NCI-H2081 treated with DMSO at 0.1 percent for 48 hours (cell line): ENCODE measurements at places on chromosomes 4 and X.
A peak's percentile ranks its signal among the peaks of the same experiment; 100 is the strongest.

DNA sequence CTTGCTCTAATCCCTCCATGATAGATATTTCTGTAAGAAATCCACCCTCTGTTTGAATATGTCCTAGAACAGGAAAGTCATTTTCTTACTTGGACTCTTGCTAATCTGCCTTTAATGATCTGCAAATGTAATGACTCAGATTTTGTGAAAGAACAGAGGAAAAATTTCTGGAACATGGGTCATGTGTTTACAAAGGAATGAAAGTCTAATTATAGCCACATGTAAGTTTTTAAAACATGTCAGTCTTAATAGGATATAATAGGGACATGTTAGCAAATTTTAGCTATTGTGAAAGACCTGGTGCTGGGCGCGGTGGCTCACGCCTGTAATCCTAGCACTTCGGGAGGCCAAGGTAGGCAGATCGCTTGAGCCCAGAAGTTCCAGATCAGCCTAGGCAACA is 47.6 kb downstream of the GRK4 start:
- DNase-seq = no peak

- DNase-seq = no peak
Measured at GRCh38 chr4:168695288-168695687, 198.4 kb downstream of the PALLD start.

- DNase-seq = no peak
Measured at GRCh38 chr4:37188100-37188499, 56.4 kb upstream of the NWD2 start.

GRCh38 chr4:31411565-31411964 is 691.4 kb downstream of the PCDH7 start:
- no peak for DNase-seq

- DNase-seq = peak; percentile 68
Measured at GRCh38 chr4:87559090-87559837, 30.1 kb upstream of the SPARCL1 start.

DNA sequence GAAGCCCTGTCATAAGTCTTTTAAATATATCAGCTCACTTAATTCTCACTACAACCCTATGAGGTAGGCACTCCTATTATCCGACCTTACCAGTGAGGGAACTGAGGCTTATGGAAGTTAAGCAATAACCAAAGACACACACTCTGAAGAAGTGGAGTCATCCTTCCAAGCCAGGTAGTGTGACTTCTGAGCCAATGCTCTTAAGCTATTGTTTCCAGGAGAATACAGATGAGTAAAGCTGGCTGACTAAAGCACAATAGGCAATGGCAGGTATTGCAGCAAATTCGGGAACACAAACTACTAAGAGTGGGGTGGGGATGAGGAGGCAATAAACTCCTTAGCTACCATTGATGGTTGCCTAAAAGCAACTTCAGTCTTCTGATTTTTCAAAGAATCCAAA is 81.8 kb upstream of the KIT start:
- no peak for DNase-seq

GRCh38 chr4:133493241-133493640 is 344.1 kb downstream of the PCDH10 start:
- no peak for DNase-seq

DNA sequence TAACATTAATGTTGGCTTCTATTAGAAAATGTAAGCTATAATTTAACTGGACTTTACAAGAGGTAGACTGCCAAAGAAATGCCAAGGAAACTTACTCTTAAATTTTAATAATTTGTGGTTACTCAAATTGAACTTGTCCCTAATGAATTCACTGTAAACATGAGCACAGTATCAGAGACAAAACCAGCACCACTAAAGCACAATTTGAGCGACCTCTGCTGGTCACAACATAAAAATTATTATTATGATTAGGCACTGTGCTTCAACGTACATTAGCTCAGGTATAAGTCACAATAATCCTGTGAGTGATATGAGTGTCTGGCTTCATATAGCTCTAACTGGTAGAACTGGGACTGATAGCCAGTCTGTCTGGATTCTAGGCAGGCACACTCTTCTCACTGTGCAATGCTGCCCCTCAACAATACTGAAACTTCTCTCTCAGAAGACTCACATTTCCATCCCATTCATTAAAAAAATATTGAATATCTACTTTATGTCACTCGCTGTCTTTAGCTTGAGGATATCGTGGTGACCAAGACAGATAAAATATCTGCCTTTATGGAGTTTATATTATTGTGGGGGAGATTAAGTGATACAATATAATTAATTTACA is 8.0 kb downstream of the NUDT6 start:
- DNase-seq = no peak

DNA sequence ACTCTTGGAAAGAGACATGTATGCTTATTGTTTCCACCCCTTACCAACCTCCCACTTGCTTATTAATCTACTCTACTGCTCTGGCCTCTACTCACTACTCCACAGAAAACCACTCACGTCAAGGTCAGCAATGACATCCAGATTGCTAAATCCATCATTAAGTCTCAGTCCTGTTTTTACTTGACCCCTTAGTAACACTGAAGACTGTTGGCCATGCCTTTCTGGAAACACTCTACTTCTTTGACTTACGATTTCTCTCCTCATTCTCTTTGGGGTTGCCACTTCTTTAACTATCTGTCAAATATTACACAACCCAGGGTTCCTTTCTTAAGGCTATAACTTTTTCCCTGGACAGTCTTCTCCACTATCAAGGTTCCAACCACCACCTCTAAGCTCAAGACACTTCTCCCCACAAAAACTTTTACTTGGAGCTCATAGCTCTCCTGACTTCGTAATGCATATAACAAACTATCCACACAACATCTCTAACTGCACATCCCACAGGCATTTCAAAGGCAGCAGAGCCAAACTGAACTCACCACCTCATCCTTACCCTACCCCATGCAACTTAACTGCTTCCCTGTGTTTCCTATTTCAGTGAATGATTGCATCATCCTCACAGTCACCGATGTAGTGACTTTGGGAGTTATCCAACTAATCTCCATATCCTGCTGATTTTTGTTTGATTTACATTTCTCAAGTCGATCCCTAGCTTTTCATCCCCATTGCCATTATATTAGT is 15.8 kb upstream of the MAGEA4 start:
- DNase-seq = no peak

DNA sequence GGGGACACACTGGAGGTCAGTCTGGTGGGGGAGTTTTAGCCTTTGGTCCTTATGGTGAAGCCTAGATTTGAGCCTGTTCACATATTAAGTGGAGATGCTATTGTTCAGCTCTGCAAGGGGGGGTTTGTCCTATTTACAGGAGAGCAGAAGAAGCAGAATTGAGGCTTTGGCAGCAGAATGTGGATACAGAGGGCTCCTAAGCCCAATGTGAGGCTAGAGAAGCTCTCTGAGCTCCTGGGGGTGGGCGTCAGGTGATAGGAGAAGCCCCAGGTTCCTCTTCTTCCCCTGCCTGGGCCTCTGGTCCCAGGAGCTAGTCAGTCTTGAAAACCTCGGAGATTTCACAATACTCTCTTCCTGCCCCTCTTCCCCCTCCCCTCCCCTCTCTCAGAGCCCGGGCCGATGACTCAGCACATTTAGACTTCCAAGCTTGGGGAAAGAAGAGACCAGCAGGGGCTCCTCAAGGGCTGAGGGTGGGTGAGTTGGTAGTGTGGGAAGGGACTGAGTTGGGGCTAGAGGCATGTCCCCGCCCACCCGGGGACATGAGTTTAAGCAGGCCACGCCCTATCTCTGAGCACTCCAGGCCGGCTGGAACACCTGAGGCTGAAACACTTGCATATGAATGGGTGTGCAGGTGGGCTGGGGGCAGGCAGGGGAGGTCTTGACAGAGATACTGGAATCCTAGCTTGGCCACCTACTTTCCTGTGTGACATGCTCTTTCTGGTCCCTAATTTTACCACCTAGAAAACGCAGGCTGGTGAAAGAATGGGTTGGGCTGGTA is 3.4 kb downstream of the TFE3 start:
- no peak for DNase-seq

GRCh38 chrX:101564651-101565050 is 14.3 kb downstream of the ARMCX1 start:
- no peak for DNase-seq

GRCh38 chrX:1449823-1450149 is 2.9 kb downstream of the ASMTL start:
- DNase-seq = no peak
